CD4-positive, alpha-beta T cell (primary cell): ENCODE measurements at places on chromosomes 6 and 20.

DNA sequence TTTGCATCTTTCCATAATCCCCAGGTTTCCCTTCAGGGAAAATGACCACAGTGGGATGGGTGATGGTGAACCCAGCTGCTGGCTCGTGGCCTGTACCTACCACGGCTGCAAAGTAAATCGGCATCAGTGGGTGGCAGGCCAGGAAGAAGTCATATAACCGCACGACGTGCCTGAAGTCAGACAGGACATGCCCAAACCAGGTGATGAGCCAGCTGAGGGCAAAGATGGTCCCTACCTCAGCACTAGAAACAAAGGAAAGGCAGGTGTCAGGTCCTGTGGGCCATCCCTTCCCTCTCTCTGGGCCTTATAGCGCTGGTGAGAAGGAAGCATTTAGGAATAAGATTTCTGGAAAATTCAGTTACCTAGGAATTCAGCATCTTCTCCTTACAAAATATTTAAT lies 22.2 kb downstream of the TBC1D20 start:
- no peak for DNase-seq

DNA sequence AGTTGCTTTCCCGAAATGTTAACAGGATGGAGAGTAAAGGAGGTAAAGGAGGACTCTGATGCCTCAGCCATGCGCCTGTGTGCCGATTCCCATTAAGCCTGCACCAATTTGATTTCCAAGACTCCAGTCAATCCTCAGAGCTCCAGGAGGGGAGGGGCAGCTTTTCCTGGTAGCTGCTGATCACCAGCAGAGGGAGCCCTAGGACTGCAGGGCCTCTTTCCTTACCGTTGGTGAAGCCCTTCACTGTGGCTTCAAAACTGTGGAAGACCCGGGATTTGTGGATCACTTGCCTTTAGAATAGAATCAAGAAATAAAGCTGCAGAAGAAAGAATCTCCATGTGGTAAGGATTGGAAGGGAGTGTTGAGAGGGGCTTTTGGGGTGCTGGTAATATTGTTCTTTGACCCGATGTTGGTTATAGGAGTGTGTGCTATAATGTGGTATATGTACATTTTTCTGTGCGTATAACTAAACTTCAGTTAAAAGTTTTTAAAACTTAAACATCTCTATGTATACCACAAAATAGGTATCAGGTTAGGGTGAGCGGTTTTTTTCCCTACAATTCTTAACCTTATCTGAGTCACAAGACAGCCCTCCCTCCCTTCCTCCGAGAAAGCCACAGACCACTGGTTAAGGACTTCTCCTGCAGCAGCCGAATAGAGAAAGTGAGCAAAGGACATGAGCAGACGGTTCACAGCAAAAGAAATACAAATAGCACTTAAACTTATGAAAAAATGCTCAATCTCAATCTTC lies 6.9 kb upstream of the OSER1 start:
- peak; percentile 67 for DNase-seq

DNA sequence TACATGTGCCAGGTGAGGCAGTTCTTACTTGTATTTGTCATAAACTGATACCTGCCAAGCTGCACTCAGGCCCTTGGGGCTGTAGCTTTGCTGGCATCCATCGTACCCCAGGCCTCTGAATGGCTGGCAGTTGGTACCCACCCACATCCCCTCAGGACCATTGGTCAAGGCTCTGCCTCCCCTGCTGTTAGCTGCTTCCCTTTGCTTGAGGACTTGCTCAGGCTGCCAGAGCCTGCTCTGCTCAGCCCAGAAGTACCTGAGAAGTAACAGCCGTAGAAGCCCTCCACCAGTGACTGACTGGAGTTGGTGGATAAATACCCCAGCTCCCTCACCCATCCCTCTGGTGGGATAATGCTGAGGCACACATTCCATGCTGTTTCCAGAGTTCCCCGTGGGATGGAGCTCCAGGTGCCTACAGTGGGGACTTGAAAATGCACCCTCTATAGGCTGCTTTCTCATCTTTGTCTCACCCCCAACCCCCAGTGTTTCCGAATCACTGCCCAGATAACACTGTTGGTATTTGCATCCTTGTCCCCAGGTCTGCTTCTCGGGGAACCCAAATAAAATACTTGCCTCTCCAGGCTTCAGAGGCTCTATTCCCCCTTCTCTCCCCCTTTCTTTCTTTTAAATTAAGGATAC lies 7.3 kb downstream of the EBF4 start:
- no peak for DNase-seq

GRCh38 chr6:46329568-46329967 lies 158.8 kb upstream of the ENPP5 start:
- DNase-seq, result no peak

DNA sequence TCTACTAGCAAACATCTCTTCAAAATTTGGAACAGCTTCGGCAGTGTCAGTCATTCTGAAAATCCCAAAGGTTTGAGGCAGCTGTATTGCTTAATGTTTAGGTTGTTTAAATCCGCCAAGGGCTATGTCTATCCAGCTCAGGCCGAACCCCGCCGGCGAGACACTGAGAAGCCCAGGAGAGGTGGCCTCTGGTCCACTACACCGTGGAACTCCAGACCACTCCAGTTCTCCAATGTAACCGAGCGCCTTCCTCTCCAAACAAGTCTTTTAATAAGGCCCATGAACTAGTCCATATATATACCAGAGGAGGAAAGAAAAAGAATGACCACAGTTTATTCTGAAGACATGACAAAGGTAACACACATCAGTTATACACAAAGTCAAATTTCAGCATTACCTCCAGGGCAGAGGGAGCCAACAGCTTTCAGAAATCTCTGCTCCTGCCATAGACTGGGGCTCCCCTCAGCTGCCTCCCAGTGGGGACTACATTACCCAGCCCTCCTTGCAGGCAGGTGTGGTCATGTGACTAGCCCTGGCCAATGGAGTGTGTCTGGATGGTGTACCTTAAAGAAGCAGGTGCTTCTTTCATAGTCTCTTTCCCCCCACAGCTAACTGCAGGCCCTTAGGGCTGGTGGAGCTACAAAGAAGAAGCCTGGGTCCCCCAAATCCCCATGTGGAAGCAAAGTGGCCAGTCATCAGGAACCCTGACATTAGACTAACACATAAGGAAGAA lies at the start of gene RAMACL:
TSS of gene RAMACL (minus strand) at position 255 of the 733 bp plus-strand sequence. CDS start at position 54, 201 bp downstream.
- peak; percentile 40 for DNase-seq

DNA sequence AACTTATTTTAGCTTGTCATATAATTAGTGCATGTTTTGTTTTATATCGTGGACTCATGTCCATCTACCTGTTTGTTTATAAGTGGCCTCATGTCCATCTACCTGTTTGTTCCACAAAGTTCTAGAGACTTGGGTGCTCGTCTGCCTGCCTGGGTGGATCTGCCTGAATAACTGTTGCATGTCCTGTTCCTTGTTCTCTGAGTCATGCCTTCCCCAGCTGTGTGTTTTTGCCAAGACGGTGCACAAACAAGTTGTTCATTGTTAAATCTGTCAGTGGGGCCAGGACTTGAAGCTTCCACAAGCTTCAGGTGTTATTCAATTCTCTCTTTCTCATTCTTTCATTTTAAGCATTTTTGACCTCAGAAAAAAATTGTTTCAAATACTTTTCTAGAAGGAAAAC lies 358.0 kb upstream of the CITED2 start:
- DNase-seq, result no peak

DNA sequence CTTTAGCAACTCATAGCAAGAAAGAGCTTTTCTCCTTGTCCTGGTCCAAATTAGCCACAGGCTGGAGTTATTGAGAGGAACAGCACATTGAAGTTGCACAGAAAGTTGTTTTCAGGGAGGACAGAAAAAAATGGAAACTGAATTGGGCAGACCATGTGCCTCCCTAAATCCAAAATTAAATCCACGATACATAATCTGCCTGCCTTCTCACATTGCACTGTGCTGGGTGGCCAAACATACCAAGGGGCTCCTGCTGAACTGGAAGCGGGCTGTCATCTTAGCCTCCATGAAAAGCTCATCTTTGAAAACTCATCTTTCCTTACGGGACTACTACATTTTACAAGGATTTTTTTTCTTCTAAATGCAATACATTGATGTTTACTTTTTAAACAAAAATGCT lies 59.9 kb downstream of the TNFAIP3 start:
- DNase-seq, result no peak

DNA sequence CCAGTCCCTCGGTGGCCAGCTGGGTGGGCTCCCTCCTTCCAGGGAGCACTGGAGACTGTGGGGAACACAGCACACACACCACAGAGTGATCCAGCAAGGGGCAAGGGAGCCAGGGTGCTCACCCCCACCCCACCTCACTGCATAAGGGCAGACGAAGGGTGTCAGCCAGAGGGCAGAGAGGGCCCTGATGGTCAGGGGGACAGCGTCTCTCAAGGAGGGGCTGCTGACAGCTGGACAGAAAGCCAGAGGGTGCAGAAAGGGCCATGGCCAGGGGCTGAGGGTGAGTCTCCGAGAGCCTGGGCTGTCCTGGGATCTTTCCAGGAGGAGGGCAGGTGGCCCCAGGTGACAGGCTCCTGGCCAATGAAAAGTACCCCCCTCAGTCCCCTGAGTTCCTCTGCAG lies 73.4 kb upstream of the PMEPA1 start:
- DNase-seq, result no peak

GRCh38 chr6:35030099-35030498 lies 111.0 kb downstream of the TCP11 start:
- DNase-seq, result no peak

DNA sequence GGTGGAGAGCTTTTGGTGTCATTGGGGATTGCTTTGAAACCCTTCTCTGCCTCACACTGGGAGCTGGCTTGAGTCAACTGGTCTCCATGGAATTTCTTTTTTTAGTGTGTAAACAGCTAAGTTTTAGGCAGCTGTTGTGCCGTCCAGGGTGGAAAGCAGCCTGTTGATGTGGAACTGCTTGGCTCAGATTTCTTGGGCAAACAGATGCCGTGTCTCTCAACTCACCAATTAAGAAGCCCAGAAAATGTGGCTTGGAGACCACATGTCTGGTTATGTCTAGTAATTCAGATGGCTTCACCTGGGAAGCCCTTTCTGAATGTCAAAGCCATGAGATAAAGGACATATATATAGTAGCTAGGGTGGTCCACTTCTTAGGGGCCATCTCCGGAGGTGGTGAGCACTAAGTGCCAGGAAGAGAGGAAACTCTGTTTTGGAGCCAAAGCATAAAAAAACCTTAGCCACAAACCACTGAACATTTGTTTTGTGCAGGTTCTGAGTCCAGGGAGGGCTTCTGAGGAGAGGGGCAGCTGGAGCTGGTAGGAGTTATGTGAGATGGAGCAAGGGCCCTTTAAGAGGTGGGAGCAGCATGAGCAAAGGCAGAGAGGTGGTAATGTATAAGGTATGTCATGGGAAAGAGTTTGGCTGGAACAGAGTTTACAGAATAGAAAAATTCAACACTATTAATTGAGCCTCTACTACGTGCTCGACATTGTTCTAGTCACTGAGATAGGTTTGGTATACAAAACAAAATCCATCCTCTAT lies 31.2 kb downstream of the SRSF3 start:
- no peak for DNase-seq
